Activated CD4-positive, alpha-beta memory T cell treated with anti-CD3 and anti-CD28 coated beads for 36 hours (primary cell): ENCODE measurements at places on chromosomes 4 and X.

- DNase-seq = no peak
These were observed 111.1 kb downstream of the ADRA2C start for GRCh38 chr4:3877236-3877635.

DNA sequence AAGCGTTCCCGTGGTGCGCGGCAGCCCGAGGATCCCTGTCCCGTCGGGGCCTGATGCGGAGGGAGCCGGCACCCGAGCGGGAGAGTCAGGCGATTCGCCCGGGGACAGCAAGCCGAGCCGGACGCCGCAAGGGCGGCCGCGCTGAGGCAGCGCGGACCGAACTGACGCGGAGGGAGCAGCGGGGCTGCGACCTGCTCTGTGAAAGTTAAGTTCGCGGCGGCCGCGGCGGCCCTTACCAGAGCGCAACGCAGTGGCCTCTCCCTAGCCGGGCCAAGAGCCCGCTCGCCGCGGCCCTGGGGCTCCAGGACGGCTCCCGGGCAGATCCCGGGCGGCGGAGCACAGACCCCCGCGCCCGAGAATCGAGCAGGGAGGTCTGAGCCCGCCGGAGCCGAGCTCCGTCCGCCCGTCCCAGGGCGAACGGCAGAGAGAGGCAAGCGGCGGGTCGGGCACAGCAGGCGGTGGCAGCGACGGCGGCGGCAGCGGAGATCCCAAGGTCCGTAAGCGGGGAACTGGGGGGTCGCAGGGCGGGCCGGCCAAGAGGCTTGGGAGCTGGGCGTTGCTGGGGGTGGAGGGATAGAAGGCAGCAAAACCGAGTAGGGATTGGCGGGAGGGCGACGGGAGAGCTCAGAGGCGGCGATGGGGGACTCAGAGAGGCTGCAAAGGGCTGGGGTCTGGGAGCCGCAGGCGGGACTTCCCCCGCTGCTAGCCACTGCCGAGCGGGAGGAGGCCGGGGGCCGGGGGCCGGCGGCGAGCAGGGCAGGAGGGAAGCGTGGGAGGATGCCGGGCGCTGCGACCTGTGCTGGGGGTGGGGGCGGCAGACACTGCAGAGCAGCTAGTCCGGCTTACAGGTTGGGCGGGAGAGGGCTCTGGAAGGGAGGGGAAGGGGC is 1.0 kb downstream of the GPR50 start:
- DNase-seq = no peak

- DNase-seq = no peak
These were observed 30.4 kb downstream of the SCML1 start for GRCh38 chrX:17767734-17768133.

DNA sequence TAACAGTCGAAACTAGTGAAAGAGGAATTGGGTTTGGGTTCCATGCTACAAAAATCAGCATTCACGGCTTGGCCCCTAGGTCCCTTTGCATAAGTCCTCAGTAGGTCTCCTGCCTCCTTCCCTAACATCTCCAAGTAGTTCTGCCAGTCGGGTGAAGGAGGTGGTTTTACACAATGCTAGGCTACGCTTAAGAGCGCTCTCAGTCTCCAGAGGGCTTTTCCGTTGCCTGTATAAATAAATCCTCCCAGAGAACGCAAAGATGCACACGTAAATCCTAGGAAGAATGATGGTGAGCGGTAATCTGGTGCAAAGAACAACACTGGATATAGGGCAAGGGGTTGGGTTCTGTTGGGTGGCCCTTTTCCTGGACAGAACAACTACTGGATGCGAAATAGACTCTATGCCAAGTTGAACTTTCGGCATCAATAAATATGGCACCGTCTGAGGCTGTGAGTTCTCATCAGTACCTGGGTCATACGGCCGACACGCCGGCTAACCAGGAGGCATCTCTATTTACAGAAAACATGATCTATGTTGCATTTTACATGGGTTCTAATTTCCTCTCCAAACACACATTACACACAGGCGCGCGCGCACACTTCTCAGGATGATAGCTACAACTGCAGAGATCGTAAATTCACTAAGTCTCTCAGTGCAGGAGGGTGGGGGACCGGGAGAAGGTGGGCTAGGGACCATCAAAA is 1.3 kb downstream of the CAMK2D start:
- peak; percentile 53 for DNase-seq

- DNase-seq = no peak
These were observed 20.0 kb downstream of the PALLD start for GRCh38 chr4:168516841-168517240.
